Activated CD4-positive, alpha-beta T cell treated with anti-CD3 and anti-CD28 coated beads, Interleukin-2, amount 50 U/mL, for 48 hours (primary cell): ENCODE measurements at places on chromosomes 1 and 21.

- no peak for DNase-seq
Measured at GRCh38 chr1:241696815-241697639, 44.9 kb downstream of the WDR64 start.

- DNase-seq = no peak
Measured at GRCh38 chr1:244205171-244205570, 154.1 kb downstream of the ZBTB18 start.

GRCh38 chr1:110746644-110747259, 72.0 kb upstream of the KCNA3 start:
- peak; percentile 69 for DNase-seq

- DNase-seq = no peak
Measured at GRCh38 chr1:20202166-20202565, 15.8 kb upstream of the PLA2G2C start.

DNA sequence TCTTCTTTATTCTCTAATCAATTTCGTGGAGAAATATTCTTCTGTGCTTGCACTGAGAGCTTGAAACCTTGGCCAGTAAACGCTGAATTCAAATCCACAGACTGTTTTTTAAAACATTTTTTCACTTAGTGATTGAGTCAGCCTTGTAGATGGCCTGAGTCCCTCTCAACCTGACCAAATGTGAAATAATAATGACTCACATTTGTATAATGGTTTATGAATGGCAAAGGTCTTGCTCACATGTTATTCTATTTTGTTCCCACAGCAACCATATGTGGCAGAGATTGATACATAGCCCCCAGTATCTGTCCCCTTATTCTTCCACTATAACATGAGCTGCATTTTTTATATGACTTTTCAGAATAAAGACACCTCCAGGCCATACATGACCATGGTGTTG, 47.8 kb upstream of the CCDC190 start:
- no peak for DNase-seq

GRCh38 chr1:62989497-62989896, 205.6 kb downstream of the ATG4C start:
- DNase-seq = no peak

- DNase-seq = peak; percentile 27
Measured at GRCh38 chr1:211830055-211830327, 572 bp downstream of the LPGAT1 start.

DNA sequence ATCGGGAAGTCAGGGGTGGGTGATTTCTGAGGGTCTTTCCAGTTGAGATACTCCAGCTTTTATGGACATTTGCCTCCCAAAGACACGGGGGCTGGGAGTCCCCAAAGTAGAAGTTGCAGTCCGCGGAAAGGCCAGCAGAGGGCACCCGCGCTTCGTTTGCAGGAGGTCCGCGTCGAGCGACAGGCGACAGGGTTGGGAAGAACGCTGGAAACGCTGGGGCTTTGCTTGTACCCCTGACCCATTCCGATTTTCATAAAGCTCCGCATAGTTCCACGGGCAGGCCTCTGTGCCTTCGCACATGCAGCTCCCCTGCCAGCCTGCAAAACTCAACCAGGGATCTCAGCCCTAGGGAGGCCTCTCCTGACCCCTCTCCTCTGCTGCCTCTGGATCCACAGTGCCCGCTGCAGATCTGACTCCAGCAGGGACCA, 44.2 kb upstream of the LAPTM5 start:
- DNase-seq = peak; percentile 90

DNA sequence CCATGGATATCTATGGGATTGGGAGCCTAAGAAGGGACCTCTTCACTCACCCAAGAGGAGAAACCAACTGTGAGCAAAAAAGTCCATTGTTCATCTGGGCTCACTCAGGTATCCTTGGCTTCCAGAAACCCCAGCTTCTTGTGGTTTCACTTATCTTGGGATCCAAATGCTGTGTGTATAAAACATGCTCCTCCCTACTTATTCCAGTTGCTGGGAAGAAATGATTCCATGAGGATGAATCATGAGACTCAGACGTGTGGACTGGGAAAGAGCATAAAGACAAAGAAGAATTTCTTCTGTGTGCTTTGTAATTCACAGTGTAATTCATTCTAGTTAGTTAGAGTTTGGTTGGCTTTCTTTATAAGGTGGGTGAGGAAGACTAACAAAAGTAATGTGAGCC, 283.7 kb downstream of the ZNF648 start:
- no peak for DNase-seq
